ENCODE measurements at places on chromosomes 3 and 15. TPM values are rescaled to one million over a fixed set of nuclear protein-coding genes. Genes with fewer than 3 reads are reported as not detected.

DNA sequence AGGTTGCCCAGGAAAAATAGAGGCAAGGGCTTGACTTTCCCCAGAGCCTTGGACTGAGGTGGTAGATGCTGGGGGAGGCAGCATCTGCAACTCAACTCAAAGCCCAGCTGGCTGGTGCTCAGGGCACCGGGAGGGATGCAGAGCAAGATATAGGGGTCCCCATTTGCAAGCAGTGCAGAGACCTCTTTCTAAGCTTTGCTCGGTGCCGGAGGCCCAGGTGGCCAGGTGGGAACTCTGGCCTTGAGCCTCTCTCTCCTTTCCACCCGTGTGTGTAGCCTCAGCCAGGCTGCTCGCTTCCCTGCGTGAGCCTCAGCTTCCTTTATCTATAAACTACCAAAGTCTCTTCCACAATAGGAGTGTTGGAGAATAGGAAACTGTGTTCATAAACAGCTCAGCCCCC, 36.5 kb downstream of the SLC6A6 start:
- no peak overlapping the region for H3K27ac ChIP-seq
- H3K27me3 ChIP-seq, result no peaks in the 10 kb centered on the region
- H3K36me3 ChIP-seq, result peaks cover 4% of the 10 kb centered on the region

The LRTM1 gene
- total RNA-seq, result not detected

The ROBO2 gene
- total RNA-seq, result 9.8 TPM

DNA sequence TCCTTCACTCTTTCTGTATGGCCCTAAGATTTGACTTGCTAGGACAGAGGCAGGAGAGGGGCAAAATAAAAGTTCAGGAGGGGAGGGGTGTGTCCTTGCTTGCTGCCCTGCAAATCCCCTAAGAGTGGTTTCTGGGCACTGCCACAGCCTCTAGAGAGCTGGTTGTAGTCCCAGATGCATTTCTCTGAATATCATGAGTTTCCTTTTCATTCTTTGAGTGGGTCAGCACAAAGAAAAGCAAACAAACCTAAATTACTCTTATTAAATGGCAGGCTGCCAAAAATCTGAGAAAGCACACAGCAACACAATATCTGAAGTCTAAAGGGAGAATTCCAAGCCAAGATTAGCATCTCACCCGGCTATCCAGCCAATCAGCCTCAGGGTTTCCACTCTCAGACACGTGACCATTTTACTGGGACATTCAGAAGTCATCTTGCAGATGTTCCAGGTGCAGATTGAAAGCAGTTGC, 919.3 kb downstream of the TUSC7 start:
- no peaks in the 10 kb centered on the region for H3K36me3 ChIP-seq
- DNase-seq, result no peak
- H3K4me1 ChIP-seq, result peaks cover 7% of the 10 kb centered on the region
- no peaks in the 10 kb centered on the region for H3K27me3 ChIP-seq
- H3K27ac ChIP-seq, result no peak overlapping the region

The FBXO40 gene
- not detected for total RNA-seq

The PRR20G gene
- not detected for total RNA-seq

GRCh38 chr3:186320862-186321568, 41.0 kb downstream of the DGKG start:
- no peak for DNase-seq
- H3K36me3 ChIP-seq, result peaks cover 5% of the 10 kb centered on the region
- no peaks in the 10 kb centered on the region for H3K4me1 ChIP-seq
- no peak overlapping the region for H3K4me3 ChIP-seq
- no peaks in the 10 kb centered on the region for H3K27me3 ChIP-seq
